ENCODE measurements at places on chromosomes 13 and 19.

- H3K4me1 ChIP-seq, result peaks cover 11% of the 10 kb centered on the region
- peak overlapping the region; percentile 28 for H3K27ac ChIP-seq
- no peaks in the 10 kb centered on the region for H3K27me3 ChIP-seq
- DNase-seq, result peak; percentile 80
Observed at GRCh38 chr13:104571161-104571892, 1505.1 kb upstream of the SLC10A2 start.

- no peaks in the 10 kb centered on the region for H3K36me3 ChIP-seq
- peaks cover 30% of the 10 kb centered on the region for H3K27me3 ChIP-seq
Observed at GRCh38 chr13:77893066-77893465, 25.6 kb downstream of the EDNRB start.

DNA sequence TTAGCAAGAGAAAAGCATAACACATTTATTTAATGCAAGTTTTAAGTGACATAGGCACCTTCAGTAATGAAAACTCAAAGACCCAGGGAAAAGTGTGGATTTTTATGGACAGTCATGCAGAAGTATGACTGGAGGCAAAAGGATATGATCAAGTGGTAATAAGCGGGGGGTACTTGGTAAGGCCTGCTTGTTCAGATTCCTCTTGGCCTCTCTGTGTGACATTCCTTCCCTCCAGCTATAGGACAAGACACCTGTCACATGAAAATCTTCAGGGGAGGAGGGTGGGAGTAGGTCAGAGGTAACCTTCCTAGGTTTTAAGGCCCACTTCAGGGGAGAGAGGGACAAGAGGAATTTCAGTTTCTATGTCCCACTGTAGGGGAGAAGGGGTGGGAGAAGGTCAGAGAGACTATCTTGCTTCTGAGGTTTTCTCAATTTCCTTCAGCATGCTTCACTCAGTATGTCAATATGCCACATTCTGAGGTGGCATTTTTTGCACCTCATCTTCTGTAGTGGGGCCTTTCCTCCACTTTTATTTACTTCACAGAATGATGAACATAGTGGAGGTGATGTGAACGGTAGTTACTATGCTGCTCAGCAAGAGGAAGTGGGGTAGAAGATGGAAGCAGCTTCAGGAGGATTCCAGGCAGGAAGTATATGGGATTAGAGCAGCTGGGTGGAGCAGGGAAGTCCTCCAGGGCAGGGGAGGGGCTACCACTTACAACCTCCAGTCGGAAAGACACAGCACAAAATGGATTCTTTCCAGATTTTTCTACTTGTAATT is 73.2 kb upstream of the RFC3 start:
- no peak overlapping the region for H3K4me3 ChIP-seq
- H3K4me1 ChIP-seq, result peaks cover 22% of the 10 kb centered on the region
- no peaks in the 10 kb centered on the region for H3K27me3 ChIP-seq
- DNase-seq, result no peak
- H3K36me3 ChIP-seq, result no peaks in the 10 kb centered on the region
- peak overlapping the region; percentile 50 for H3K27ac ChIP-seq

DNA sequence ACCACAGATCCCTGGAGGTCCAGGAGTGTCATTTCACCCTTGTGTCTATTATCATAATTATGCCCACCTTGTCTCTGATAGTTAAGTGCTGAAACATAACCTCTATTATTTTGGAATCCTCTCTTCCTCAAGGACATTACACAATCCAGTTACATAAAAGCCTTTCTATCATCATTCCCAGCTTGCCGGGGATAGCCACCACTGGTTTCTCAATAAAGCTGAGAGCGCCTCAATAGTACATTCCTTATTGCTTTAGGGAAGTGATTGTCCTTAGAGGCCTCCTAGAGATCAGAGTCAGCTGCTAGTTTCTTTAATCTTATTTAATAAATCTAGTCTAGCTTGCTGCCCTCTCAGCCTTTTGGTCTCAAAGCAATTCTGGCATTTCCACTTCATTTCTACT is 490.0 kb upstream of the ATXN8OS start:
- no peak for DNase-seq
- no peak overlapping the region for H3K4me3 ChIP-seq
- peaks cover 45% of the 10 kb centered on the region for H3K27me3 ChIP-seq
- H3K36me3 ChIP-seq, result no peaks in the 10 kb centered on the region
- H3K4me1 ChIP-seq, result no peaks in the 10 kb centered on the region

- H3K4me1 ChIP-seq, result peaks cover 15% of the 10 kb centered on the region
- H3K36me3 ChIP-seq, result peaks cover 23% of the 10 kb centered on the region
- H3K4me3 ChIP-seq, result peak overlapping the region; percentile 29
- DNase-seq, result peak; percentile 60
- no peaks in the 10 kb centered on the region for H3K27me3 ChIP-seq
Observed at GRCh38 chr19:17332677-17333581, 1.7 kb downstream of the ANO8 start.

DNA sequence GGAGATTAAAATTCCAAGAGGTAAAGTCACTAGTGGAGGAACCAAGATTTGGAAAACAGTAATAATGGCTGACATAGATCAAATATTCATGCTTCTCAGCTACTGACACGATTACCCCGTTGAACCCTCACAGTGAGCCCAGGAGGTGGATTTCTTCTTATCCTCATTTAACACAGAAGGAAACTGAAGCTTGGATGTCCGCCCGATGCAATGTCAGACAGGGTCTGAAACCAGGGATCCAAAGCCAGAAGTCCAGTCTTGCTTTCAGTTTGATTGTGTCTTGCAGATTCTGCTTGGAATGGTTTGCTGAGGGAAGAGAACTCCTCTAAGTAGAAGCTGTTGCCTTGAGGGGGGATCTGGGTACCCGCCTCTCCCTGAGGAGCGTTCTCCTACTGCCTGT is 404.7 kb downstream of the KCNRG start:
- peaks cover 4% of the 10 kb centered on the region for H3K36me3 ChIP-seq
- no peaks in the 10 kb centered on the region for H3K27me3 ChIP-seq
- DNase-seq, result no peak
- no peak overlapping the region for H3K4me3 ChIP-seq

- H3K4me3 ChIP-seq, result no peak overlapping the region
- H3K27me3 ChIP-seq, result peaks cover 55% of the 10 kb centered on the region
- peaks cover 5% of the 10 kb centered on the region for H3K36me3 ChIP-seq
- no peak overlapping the region for H3K27ac ChIP-seq
- no peak for DNase-seq
Observed at GRCh38 chr19:41936416-41936850, 8.2 kb upstream of the ERFL start.

GRCh38 chr19:17234911-17235299 is 8.9 kb downstream of the OCEL1 start:
- H3K27ac ChIP-seq, result no peak overlapping the region
- peak overlapping the region; percentile 57 for H3K4me3 ChIP-seq
- H3K36me3 ChIP-seq, result peaks cover 66% of the 10 kb centered on the region
- H3K27me3 ChIP-seq, result no peaks in the 10 kb centered on the region

DNA sequence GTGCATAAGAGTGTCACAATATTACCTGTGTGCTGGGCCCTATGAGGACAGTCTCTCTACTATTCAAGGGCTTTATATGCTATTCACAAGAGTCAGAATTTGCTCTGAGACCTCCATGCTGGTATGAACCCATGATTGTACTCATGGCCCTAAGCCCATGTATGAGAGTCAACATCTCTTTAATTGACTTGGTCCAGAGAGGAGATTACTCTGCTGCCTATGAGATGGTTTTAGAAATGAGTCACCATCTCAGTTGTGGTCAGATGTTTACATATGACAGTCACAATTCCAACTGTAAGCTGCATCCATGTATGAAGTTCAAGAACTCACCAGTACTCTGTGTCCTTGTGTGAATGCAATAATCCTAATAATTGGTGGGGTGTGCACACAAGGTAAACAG is 19.9 kb upstream of the ZNF208 start:
- H3K4me1 ChIP-seq, result no peaks in the 10 kb centered on the region
- no peak for DNase-seq
- no peaks in the 10 kb centered on the region for H3K27me3 ChIP-seq

DNA sequence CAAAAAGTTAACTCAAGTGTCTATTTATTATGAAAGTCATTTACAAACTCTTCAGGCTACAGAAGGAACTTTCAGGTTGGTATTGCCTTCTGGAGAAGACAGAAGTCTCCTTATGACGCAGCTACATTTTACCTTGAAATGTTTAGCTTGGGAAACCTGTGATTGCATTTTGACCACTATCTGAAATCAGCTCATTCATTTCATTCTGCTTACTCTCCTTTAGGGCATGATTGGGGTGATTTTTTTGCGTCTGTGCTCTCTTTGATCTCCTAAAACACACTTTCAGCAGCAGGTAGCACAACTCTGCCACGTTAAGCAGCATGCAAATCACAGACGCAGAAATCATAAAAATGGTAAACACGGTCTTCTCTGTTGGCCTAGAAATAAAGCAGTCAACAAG is 9.6 kb downstream of the GJB6 start:
- no peak overlapping the region for H3K4me3 ChIP-seq
- H3K36me3 ChIP-seq, result no peaks in the 10 kb centered on the region
- peaks cover 6% of the 10 kb centered on the region for H3K4me1 ChIP-seq
- H3K27me3 ChIP-seq, result no peaks in the 10 kb centered on the region
- H3K27ac ChIP-seq, result no peak overlapping the region

DNA sequence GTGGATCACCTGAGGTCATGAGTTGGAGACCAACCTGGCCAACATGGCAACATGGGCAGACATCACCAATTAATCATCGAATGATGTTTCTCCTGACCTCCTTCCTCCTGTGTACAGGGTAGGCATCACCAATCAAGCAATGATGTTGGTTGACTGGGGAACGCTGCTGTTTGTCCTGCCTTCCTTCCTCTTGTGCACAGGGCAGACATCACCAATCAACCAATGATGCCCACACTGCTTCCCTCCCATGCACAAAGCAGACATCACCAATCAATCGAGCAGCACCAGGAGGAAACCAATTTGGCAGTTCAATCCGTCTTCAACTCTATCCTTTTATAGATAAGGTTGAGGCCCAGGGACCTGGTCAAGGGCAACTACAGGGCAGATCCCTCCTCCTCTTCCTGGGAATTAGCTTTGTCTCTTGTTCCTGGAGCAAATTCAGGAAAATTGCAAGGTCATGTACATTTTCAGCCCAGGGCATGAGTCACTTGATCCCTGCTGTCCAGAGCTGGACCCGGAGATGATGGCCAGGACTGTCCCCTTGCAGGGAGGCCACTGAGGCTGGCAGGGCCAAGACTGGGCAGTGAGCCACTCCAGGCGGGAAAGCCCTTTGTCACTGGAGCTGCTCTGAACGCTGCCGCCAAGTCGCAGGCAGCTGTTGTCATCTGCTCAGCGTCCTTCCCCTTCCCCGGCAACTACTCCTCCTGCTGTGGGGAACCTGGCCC is 5.3 kb upstream of the CSNK1G2 start:
- no peaks in the 10 kb centered on the region for H3K4me1 ChIP-seq
- no peak overlapping the region for H3K27ac ChIP-seq
- DNase-seq, result peak; percentile 27
- H3K4me3 ChIP-seq, result no peak overlapping the region
- H3K27me3 ChIP-seq, result no peaks in the 10 kb centered on the region

DNA sequence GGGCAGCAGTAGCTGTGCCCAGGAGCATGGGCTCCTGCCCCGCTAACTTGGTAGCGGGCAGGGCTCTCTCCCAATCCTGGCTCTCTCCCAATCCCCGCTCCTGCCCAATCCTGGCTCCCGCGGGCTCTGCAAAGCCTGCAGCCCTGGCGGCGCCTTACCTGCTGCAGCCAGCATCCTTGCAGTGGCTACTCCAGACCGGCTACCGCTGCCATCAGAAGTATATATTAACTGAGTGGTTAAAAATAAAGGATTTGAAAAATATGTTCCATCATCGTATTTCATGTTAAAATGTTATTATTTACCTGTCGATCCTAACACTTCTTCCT is 698.2 kb downstream of the SLITRK1 start:
- no peaks in the 10 kb centered on the region for H3K4me1 ChIP-seq
- H3K4me3 ChIP-seq, result no peak overlapping the region
- peak overlapping the region; percentile 31 for H3K27ac ChIP-seq
- H3K27me3 ChIP-seq, result no peaks in the 10 kb centered on the region
- no peak for DNase-seq

DNA sequence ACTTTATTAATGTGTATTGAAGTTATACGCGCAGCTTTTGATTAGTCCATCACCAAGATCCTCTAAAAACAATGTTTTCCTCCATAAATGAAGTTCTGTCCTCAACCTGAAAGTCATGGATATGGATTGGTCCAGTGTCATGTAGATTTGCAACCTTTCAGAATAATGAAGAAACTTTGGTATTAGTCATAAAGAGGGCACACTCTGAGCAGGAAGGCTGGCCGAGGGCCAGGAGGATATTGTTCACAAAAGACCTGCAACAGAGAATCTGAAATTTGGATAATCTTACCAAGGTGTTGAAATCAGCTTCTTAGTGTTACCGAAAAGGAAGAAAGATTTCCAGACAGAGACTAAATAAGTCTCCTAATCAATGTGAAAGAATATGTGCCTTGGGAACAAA is 20.7 kb downstream of the CLDN10 start:
- H3K27ac ChIP-seq, result peak overlapping the region; percentile 49
- no peak overlapping the region for H3K4me3 ChIP-seq
- H3K27me3 ChIP-seq, result no peaks in the 10 kb centered on the region
- H3K4me1 ChIP-seq, result peaks cover 28% of the 10 kb centered on the region
- peak; percentile 99 for DNase-seq

DNA sequence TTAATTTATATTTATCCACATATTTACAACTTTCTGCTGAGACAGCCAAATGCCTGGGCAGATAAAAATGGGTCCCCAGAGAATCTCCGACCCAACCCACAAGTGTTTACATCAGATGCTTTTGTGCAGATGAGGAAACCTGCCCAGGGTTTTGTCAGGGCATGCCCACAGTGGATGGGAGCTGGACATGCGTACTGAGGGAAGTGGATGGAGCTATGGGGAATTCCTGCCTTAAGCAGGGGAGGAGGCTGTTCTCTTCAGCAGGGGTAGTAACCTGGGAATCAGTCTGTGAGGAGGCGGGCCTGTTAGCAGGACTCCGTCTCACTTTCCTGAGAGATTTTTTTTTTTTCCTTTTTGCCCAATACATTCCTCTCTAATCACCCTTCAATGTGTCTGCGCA is 122.9 kb downstream of the RFC3 start:
- H3K27ac ChIP-seq, result peak overlapping the region; percentile 90
- H3K4me3 ChIP-seq, result no peak overlapping the region
- peak; percentile 91 for DNase-seq
- H3K36me3 ChIP-seq, result no peaks in the 10 kb centered on the region

- no peak overlapping the region for H3K4me3 ChIP-seq
- no peaks in the 10 kb centered on the region for H3K4me1 ChIP-seq
- no peak overlapping the region for H3K27ac ChIP-seq
- no peaks in the 10 kb centered on the region for H3K27me3 ChIP-seq
- no peaks in the 10 kb centered on the region for H3K36me3 ChIP-seq
- DNase-seq, result no peak
Observed at GRCh38 chr13:100983111-100983510, 308.5 kb upstream of the TMTC4 start.

All from MCF 10A (cell line).